Femur (tissue), 1 donor: ENCODE measurements at places on chromosomes 12 and 14.

DNA sequence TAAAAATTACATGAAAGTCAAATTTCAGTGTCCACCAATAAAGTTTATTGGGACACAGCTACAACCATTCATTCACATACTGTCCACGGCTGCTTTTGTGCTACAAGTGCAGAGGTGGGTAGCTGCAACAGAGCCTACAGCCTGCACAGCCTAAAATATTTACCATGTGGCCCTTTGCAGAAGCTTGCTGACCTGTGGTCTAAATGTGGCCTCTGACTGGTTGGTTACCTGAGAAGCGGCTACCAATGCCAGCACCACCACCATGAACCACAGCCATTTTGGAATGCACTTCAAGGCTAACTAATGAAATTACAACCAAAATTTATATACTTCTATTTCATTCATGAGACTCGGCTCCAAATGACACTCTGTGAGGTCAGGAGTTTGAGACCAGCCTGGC is 58.6 kb downstream of the NT5DC3 start:
- DNase-seq, result no peak

DNA sequence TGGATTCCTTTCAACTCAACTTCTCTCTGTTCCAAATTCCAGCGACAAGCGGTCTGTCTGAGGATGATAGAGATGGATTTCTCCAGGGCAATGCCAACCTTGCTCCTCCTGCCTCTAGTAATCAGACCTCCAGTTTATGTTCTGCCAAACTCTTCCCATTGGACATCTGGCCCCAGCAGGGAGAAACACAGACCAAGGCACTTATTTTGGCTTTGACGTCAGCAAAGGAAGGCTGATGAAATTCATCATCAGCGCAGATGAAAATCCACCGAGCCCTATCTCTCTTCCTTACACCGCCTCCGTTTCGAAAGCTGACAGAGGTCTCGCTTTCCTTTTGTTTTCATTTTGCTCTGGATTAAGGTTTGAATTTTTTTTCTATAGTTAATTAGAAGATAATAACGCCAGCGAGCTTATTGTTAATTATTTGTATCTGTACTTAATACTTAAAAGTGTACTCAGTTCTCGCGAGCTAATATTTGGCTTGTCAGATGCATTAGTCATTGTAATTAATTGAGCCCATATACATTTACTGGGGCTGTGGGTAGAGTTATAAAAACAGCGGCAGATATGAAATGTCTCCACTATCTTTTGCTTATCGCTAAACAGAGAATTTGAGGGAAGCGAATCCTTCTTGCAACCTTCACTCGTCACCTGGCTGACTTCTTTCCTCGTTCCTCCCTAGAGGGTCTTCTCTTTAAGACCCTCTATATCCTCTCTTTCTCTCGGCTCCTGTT is 35.9 kb upstream of the MED13L start:
- DNase-seq, result no peak

DNA sequence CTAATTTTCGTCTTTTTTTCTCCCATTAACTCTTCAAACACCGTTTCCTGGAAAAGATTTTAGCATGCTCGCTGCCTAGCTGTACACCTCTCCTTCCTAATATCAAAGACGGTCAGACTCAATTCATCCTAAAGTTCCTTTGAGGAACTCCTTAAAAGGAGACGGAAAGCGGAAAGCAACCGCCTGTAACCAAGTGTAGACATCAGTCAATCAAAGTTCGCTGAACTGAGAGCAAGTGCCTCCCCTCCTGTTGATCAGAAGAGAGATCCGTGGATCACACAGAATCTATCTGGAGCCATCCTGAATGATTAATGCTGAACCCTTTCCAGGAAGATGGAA is 412 bp upstream of the TEP1 start:
- no peak for DNase-seq

GRCh38 chr14:24172871-24173281 is 996 bp downstream of the REC8 start:
- DNase-seq, result no peak
